A549 treated with GW870086 at 1 μM for 4 hours (cell line): ENCODE measurements at places on chromosomes 4 and X. TPM values are rescaled to one million over a fixed set of nuclear protein-coding genes. Genes with fewer than 3 reads are reported as not detected.

Gene TCEAL7
- total RNA-seq: not detected in 5 replicates

Gene GLUD2
- 1.8 to 2.6 TPM (median 2.5 TPM) in 5 replicates for total RNA-seq

Gene SCRG1
- total RNA-seq: not detected in 5 replicates

Gene BMPR1B
- total RNA-seq: 4.5 to 7.4 TPM (median 6.4 TPM) in 5 replicates

Gene CT47B1
- not detected in 5 replicates for total RNA-seq

Gene PNMA6F
- not detected in 5 replicates for total RNA-seq

Gene SUPT20HL2
- total RNA-seq: not detected in 5 replicates

Gene PDCL2
- not detected in 5 replicates for total RNA-seq

Gene PGAM4
- 0.35 to 0.55 TPM (median 0.44 TPM) in 4 of 5 replicates, not detected in the other for total RNA-seq

Gene RHOXF2
- total RNA-seq: not detected in 5 replicates

Gene HSFX2
- total RNA-seq: 0.17 to 0.29 TPM (median 0.22 TPM) in 3 of 5 replicates, not detected in the others

Gene FHDC1
- 0.64 to 0.71 TPM (median 0.69 TPM) in 5 replicates for total RNA-seq

Gene GABRQ
- 0.18 to 0.27 TPM (median 0.23 TPM) in 5 replicates for total RNA-seq

Gene ARHGAP6
- 0.07 TPM in 1 of 5 replicates, not detected in the others for total RNA-seq

Gene CITED1
- total RNA-seq: 0.90 to 2.6 TPM (median 1.5 TPM) in 5 replicates

Gene TENM3
- total RNA-seq: 0.70 to 2.2 TPM (median 1.9 TPM) in 5 replicates

Gene NPY5R
- total RNA-seq: not detected in 5 replicates

Gene SPANXA2
- total RNA-seq: 0.28 to 0.40 TPM in 2 of 5 replicates, not detected in the others

Gene PPA2
- 77.7 to 85.7 TPM (median 84.3 TPM) in 5 replicates for total RNA-seq

Gene CFAP47
- not detected in 5 replicates for total RNA-seq

Gene ZNF718
- 0.46 to 0.61 TPM (median 0.53 TPM) in 5 replicates for total RNA-seq

Gene MAGEC3
- total RNA-seq: not detected in 5 replicates

Gene H2BW2
- not detected in 5 replicates for total RNA-seq

Gene NUDT11
- total RNA-seq: 2.6 to 3.0 TPM (median 2.8 TPM) in 5 replicates

Gene OPRPN
- not detected in 5 replicates for total RNA-seq

Gene LRAT
- total RNA-seq: 0.02 to 0.05 TPM (median 0.02 TPM) in 3 of 5 replicates, not detected in the others

Gene FHIP1A
- total RNA-seq: 0.08 to 0.42 TPM (median 0.16 TPM) in 5 replicates

Gene DKK2
- total RNA-seq: not detected in 5 replicates

Gene ANXA3
- 56.0 to 82.7 TPM (median 67.3 TPM) in 5 replicates for total RNA-seq

Gene CRMP1
- 3.4 to 4.4 TPM (median 3.9 TPM) in 5 replicates for total RNA-seq

Gene MMAA
- 0.87 to 2.1 TPM (median 1.5 TPM) in 5 replicates for total RNA-seq

Gene GATB
- total RNA-seq: 9.6 to 13.0 TPM (median 11.3 TPM) in 5 replicates

Gene LEF1
- 0.14 TPM in 1 of 5 replicates, not detected in the others for total RNA-seq

Gene PABPC1L2B
- total RNA-seq: not detected in 5 replicates

Gene NAT8L
- total RNA-seq: 10.0 to 14.0 TPM (median 13.2 TPM) in 5 replicates

Gene RAB40AL
- total RNA-seq: 0.13 TPM in 1 of 5 replicates, not detected in the others
